Daoy (cell line): ENCODE measurements at places on chromosomes 5 and 9. TPM values are rescaled to one million over a fixed set of nuclear protein-coding genes. Genes with fewer than 3 reads are reported as not detected.

DNA sequence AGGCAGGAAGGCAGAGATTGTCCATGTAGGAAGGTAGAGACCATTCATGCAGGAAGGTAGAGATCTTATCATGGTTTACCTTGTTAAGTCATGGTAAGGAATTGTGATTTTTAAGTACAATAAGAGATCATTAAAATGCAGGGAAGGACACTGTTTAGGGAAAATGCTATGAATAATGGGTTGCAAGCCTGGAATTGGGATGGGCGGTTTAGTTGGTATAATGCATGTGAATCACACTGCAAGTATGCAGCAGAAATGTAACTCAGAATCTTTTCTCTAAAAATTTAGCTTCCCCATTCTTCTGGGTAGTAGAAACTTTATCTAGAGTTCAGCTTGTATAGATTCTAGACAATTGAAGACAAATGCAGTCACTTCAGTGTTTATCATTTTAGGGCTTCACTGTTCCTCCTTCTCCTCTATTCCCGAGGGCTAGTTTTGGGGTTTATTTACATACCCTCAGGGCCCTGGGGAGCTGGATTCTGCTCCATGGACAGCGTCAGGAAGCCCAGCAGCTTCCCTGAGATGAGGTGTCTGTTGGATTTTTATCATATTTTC is 212.0 kb downstream of the SREK1 start:
- no peak for DNase-seq

DNA sequence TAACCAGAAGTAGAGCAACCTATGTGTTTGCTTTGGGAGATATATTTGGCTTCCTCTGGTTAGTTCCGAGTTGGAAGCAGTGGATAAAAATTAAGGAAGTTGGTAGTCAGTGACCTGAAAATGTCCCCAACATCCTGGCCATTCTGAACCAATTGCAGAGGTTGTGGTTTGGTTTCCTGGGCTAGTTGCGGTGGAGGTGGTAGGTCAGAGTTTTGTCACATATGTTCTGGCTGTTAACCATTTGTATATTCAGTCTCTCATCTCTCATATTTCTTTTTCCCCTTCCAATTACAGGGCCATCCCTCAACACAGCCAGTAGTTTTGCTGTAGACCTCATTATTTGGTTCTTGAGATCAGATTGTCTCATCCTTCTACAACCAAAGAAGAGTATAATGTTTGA is 1026.9 kb downstream of the PTPRD start:
- no peak for DNase-seq

The LAMC3 gene
- 2.5 and 3.8 TPM in 2 replicates for total RNA-seq

The CTSV gene
- 13.6 and 15.3 TPM in 2 replicates for total RNA-seq

- no peak for DNase-seq
Measured at GRCh38 chr5:110055302-110055701, 365.6 kb downstream of the MAN2A1 start.

DNA sequence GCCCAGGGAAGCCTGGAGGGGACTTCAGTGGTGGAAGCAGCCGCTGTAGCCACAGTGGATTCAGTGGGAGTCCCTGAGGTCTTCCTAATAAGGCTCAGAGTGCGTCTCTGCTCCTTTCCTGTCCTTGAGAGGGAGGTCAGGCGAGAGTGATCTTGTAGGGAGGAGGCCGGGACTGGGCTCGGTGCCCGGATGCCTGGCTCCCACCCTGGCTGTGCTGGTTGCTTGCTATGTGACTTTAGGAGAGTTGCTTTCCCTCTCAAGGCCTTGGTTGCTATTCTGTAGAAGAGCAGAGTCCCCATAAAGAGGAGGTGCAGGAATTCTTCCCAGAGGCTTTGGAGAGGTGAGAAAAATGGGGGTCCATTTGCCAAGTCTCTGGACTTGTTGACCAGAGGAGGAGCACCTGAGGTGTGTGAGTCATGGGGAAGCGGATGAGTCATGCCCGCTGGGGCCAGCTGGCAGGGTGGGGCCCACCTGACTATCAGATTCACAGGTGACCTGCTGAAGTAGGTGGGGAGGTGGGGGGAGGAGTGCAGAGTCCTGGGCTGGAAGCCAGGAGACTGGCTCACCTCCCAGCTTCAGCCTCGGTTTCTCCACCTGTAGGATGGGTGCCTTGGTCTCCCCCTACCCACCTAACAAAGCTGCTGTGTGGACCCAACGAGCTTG is 13.8 kb downstream of the GSN start:
- peak; percentile 90 for DNase-seq

DNA sequence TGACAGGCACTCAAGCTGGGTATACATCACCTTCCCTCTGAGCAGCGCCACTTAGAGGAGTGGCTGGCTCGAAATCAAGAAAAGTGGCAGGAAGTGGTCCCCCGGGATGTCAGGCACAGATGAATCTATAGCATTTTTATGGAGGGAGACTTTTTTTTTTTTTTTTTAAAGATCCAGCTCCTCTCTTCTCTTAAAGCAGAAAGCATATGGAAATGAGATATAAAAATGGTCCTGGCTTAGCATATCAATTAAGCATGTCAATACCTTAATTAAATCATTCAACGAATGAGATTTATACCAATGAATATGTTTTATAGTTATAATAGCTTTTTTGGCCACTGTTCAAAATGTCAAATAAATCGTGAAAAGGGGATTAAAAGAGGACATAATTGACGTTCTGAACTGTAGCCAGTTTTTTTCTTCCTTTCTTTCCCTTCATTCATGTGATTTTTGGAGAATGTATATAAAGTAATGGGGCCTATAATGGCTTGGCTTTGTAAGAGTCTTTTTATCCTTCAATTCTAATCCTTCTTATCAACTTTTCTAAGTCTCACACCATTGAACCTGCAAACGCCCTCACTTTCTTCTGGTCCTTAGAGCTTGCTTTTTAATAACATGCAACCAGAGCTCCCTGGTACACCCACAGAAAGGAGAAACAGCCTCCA is 319.2 kb upstream of the PANK3 start:
- DNase-seq, result peak; percentile 32

The IL31RA gene
- total RNA-seq, result 9.5 and 12.4 TPM in 2 replicates

- peak; percentile 1 for DNase-seq
Measured at GRCh38 chr9:126693428-126693944, 79.8 kb downstream of the LMX1B start.

The SV2C gene
- 0.03 and 0.11 TPM in 2 replicates for total RNA-seq

GRCh38 chr9:21294364-21294774 is 10.7 kb downstream of the IFNA5 start:
- no peak for DNase-seq

The IFNA13 gene
- not detected in 2 replicates for total RNA-seq

GRCh38 chr5:116273448-116274242 is 188.8 kb downstream of the COMMD10 start:
- DNase-seq, result no peak

DNA sequence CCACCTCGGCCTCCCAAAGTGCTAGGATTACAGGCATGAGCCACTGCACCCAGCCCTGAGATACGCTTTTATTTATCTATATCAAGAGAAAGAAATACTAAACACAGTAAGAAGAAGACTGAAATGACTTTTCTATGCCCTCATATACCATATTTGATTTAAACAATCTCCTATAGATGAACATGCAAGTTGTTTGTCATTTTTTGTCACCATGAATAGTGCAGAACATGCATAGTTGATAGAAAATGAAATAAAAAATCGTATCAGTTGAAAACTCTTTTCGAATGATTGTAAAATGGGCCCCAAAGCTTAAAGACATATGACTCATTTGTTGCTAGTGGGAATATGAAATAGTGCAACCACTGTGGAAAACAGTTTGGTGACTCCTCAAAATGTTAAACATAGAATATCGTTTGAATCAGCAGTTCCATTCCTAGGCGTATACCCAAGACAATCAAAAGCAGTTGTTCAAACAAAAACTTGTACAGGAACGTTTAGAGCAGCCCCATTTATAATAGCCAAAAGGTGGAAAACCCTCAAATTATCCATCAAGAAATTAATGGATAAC is 61.4 kb upstream of the ANKH start:
- no peak for DNase-seq

DNA sequence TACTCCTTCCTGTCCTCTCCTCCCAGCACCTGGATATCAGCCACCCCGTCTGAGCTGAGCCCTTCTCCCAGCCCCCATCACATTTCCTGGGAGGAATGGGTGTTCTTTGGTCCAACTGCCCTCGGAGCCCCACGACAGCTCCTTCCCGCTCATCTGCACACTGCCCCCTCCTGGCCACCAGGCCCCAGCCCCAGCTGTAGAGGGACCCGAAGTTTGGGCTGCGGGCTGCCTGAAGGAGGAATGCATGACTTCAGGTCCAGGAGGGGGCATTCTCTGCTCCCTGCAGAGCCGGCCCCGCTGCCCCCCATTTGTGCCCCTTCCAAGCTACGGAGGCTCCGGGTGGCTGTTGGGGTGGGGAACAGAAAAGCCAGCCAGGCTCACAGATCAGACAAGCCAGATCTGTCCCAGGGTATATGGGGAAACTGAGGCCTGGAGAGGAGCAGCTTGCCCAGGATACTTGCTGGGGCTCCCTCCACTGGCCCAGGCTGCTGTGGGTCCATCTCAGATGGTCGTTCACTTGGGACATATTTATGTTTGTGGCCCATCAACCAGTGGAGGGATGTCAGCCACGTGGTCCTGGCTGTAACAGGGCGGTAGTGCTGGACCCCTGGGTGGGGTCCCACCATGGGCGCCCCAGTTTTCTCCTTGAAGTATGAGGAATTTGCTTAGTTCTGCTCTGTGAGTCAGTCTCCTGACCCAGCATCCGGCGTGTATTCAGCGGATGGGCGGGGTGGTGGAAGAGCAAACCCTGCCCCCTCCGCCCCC is 33.1 kb downstream of the DAB2IP start:
- DNase-seq, result peak; percentile 58

- DNase-seq, result no peak
Measured at GRCh38 chr5:155926766-155927165, 400.2 kb upstream of the SGCD start.

The MAT2B gene
- 80.2 and 89.1 TPM in 2 replicates for total RNA-seq

DNA sequence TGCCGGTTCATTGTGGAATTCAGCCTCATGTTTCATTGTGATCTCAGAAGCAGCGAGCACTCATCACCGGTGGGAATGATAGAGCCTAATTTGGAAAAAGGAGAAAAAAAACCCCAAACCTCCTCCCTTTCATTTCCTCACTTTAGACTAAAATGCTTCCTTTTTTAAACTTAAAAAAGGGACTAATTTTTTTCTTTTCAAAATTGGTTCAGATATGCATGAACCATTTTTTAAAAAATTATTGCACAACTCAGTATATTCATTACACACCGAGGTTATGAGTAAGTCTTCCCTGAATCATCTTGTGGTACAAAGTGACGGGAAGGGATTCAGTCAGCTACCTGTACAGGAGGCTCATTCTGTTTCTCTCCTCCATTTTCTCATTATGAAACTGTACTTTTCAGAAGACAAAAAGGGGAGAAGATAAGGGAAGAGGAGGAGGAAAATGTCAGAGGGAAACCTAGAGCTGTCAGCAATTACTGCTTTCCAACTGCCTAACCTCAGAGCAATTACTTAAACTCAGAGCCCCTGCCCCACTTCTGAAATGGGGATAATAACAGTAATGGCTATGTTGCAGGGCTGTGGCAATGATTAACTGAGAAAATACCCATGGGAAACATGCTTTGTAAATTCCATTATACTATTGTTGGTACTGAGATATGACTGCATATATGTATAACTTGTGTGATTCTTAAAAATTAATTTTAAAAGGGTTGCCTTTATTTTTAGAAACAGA is 24.0 kb downstream of the GALNT10 start:
- DNase-seq, result peak; percentile 60

The BARHL1 gene
- total RNA-seq, result not detected in 2 replicates

The LHX3 gene
- not detected in 2 replicates for total RNA-seq

GRCh38 chr9:87350915-87351314 is 146.8 kb upstream of the DAPK1 start:
- peak; percentile 53 for DNase-seq

DNA sequence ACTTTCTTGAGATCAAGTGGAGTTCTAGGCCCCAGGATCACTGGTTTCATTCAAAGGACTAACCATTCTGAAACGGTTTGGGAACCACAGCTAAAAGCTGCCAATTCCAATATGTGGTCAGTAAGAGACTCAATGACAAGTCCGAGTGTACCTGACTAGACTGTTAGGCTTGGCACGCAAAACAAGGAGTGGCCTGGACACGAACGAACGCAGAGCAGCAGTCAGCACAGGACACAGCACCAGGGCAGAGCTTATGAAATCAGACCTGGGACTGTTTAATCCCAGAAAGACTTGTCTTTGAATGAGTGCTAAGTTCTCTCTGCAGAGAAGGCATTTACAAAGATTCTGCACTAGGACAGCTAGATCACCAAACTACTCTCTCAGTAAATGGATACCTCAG is 213.8 kb downstream of the GAPVD1 start:
- no peak for DNase-seq

DNA sequence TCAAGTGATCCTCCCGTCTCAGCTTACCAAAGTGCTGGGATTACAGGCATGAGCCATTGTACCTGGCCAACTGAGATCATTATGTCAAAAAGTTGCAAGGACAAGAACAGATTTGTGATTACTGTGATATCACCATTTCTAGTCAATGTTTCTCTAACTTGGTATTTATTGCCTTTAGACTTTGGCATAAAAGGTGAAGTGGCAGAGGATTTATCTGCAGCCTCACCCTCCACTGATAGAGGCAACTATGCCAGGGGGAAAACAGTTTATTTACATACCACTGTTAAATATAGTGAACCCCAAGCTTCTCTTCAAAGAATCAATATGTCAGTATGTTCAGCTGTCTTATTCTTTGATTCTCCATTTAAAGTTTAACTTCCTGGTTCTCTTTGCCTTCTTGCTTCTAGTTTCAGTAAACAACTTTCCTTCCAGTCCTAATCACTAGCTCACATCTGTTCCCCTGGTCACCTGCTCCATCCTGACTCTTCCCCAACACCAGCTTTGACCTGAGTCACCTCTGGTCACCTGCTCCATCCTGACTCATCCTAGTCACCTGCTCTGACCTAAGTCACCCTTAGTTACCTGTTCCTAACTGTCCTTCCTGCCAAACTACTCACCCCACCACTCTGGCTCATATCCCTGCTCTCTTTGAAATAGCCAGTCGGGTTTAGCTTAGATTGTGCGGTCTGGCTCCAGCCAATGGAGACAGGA is 29.9 kb downstream of the SEMA6A start:
- DNase-seq, result no peak

- no peak for DNase-seq
Measured at GRCh38 chr5:139501381-139501780, 18.8 kb upstream of the STING1 start.

The WASHC1 gene
- total RNA-seq, result 3.8 and 8.8 TPM in 2 replicates

GRCh38 chr9:90789408-90789807 is 12.2 kb upstream of the SYK start:
- no peak for DNase-seq

- no peak for DNase-seq
Measured at GRCh38 chr9:112274600-112274999, 58.8 kb downstream of the PTBP3 start.

- no peak for DNase-seq
Measured at GRCh38 chr9:85522459-85523092, 219.2 kb downstream of the AGTPBP1 start.
